ENCODE measurements at places on chromosomes 12 and 14.

DNA sequence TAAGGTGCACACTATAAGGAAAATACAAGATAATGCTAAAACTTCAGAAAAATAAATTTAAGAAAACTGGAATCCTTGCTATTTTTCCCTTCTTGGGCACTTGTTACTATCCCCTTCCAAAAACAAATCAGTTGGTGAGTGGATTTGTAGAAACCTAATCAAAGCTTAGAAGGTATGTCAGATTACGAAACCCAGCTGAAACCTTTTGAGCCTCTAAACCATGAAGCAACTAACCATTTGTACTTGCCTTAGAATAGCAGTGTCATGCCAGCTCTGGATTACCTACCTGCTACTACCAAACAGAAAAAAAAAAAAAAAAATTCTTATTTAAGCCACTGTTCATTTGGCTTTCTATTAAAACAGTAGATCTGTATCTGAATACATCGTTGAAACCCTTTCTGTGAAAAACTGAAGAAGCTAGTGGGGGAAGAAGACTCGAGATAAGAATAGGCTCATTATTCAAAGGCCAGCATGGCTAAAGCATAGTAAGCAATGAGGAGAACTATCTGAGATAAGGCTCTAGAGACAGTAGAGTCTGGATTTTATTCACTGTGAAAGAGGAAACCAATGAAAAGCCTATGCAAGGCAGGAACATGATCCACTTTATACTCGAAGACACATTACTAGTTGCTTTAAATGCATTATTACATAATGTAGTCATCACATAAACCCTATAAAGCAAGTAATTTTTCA lies 30.2 kb downstream of the OSBPL8 start:
- no peak for DNase-seq

DNA sequence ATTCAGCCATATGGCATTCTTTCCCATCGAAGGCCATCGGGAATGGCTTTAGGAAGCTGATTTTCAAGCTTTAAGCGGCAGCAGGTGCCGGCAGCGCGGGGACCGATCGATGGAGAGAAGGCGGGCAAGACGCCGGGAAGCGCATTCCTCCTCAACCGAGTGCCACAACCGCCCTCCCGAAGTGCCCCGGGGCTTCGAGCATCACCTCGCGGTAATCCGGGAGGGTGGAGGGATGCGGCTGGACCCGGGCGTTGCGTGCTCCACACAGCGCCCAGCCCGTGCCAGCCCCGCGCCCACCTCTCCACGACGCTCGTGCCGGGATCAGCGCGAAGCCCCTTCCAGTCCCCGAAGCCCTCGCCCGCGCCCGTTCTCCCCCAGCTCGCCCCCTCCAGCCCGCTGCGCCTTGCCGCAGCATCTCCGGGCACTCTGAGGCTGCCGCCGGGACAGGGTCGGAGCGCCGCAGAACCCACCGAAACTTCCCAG lies 3.2 kb downstream of the USP44 start:
- DNase-seq, result peak; percentile 31

DNA sequence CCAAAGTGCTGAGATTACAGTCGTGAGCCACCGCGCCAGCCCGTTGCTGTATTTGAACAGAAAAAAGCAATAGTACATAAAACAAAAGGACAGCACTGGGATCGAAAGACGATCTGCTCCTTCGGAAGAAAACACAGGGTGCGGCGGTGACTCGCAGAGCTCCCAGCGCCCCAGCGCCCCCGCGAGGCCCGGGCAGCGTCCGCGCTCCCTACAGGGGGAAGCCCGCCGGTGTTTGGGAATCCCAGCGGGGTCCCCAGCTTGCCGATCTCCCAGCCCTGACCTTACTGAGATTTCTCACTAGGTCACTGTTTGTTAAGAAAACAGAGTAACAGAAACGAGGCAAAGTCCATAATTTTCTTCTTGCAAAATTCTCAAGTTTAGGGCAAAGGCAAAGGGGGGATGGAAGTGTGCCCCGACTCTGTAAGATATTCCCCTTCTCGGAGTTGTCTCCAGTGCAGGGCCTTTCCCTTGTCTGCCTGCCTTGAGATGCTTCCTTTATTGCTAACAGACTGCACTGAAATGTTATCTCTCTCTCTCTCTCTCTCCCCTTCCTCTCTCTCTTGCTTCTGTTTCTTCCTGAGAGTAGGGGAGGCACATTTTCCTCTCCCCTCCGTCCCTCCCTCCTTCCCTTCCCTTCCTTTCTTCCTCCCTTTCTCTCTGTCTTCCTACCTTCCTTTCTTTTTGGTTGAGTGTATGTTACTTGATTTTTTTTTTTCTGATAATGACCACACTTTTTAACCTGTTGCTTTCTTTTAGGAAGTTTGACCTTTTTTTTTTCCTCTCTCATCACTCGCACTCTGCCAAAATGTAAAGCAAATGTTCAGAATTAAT lies 91.9 kb downstream of the TMEM30B start:
- DNase-seq, result no peak

DNA sequence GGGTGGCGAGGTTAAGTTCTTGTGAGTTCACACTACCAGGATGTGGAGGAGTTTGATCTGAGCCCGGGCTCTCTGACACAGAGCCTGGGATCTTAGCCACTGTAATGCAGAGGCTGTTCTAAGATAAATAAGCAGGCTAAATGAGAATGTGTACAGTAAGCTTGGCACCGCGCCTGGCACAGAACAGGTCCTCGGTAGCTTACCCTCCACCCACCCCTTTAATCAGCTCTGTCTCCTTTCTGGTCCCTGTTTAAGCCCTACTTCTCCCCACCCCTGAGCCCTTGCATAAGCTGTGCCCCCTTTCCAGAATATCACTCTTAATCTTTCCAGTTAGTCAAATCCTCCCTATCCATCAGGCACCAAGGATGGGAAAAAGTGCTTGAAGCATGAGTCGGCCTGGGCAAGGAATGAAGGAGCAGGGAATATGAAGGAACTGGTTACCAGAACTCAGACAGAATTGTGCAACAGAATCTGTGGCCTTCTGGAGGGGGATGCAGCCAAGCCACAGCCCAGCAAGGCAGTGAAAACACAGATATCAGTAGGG lies 32.8 kb upstream of the CMKLR1 start:
- DNase-seq, result no peak

DNA sequence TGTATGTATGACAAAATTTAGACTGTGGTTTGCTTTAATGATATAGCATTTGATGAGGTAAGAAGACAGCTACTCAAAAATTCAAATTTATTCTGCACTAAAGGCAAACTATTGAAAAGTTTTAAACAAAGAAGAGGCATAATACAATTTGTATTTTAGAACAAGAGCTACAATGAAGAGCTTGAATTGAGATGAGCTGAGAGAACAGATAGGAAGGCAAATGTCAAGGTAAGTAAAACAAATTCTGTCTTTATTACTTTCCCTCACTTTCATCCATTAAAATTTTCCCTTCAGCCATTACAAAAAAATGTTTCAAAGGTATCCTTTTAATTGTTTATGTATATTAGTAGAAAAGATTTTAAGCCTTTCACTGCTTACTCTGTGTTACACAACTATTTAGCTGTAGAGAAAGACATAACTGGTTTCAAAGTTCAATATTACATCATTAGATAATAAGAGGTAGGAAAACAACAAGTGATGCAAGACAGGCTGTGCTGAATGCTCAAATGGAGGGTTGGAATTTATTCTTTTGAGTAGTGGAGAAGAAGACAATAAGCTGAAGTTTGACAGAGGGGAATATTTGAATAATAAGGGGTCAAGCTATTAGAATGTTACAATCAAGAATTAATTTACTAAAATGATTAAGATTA lies 1334.1 kb downstream of the FSCB start:
- no peak for DNase-seq

- DNase-seq, result no peak
Measured at GRCh38 chr12:59768031-59768430, 172.2 kb downstream of the SLC16A7 start.

DNA sequence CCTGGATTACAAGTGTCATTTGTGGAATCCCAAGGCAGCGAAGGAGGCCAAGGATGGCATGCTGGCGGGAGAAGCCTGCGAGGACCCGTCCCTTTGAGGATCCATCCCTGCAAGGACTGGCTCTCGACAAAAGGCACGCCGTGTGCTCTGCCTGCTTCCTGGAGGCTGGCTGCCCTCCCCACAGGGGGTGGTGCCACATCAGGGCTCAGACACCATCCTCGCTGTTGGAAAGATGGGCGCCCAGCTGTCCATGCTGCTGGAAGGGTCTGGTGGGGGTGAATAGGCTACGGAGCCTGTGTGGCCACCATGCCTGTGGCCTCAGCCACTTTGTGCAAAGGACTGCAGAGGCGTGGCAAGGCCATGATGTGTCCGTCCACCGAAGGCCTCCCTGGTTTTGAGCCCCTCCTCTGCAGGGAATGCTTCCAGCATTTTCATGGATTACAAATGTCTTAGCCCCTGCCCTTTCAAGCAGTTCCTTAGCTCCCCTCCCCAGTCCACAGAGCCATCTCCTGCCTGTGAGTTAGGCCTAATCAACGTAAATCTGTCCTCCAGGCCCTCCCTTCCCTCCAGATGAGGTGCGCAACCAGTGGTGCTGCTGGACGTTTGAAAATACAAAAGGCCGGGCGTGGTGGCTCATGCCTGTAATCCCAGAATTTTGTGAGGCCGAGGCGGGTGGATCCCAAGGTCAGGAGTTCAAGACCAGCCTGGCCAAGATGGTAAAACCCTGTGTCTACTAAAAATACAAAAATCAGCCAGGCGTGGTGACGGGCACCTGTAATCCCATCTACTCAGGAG lies 22.1 kb downstream of the ZBTB42 start:
- DNase-seq, result no peak

DNA sequence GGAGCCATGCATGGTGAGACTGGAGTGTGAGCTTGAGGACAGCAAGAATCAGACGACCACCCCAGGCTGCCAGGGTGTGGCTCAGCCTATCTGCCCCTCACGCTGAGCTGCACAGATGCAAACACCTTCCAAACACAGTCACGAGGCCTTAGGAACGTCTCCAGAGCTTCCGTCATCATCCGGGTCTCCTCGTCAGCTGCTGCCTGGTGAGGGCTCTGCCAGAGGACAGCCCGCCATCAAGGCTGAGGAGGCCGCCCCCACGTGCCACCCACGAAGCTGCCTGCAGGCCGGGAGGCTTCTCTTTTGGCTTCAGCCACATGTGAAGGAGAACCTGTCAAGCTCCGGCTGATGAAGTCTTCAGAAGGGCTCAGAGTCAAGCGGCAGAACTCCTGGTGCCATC lies 13.4 kb downstream of the DDX51 start:
- no peak for DNase-seq

GRCh38 chr12:105948331-105948730 lies 190.4 kb downstream of the NUAK1 start:
- no peak for DNase-seq

GRCh38 chr14:91227183-91227628 lies 17.3 kb downstream of the GPR68 start:
- DNase-seq, result no peak

GRCh38 chr12:98180603-98181002 lies 334.8 kb upstream of the TMPO start:
- no peak for DNase-seq
